Stimulated activated naive B cell treated with anti-CD40 and anti-IgM and Interleukin-4, amounts not matched to agents 10 μg/mL and 1 μg/mL and 100 μg/mL, for 72 hours (primary cell): ENCODE measurements at places on chromosomes 1 and 21.

DNA sequence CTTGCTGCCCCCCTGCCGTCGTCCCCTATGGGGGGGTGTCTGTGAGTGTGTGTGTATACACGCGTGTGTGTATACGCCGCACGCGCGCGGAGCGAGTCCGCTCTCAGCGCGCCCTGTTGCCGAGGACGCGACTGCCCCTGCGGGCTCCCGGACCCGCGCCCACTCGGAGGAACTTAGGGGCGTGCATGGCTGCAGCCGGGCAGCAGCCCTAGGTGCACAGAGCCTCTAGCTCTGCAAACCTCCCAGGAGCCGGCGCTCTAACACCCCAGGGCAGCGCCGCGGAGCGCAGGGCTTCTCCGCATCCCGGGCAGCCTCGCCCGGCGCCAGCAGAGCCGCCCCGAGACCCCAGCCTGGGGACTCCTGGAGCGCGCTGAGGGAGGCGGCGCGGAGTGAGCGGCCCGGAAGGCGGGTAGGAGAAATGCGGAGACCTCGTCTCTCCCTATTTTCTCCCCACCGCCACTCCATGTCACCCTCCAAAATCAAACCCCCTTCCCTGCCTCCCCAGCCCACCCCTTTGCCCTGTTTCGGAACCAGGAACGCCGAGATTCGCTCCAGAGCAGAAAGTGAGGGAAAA, 574 bp downstream of the ITPKB start:
- peak; percentile 29 for DNase-seq

DNA sequence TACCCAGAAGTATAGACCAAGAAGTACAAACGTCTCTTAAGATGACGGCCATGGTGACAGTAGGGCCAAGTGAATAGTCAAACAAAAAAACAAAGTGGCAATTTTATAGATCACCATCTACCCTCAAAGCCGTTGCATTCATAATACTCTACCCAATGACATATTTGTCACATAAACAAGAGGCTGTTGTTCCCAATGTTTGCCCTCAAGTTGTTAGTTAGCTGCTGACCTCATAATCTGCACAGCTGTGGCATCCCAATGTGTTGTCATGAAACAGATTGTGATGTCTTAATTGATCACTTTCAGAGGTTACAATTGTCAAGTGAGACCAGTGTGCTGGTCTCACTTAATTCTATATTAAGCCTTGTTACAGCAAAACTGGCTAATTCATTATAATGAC, 333.8 kb downstream of the ST6GALNAC3 start:
- DNase-seq, result no peak

DNA sequence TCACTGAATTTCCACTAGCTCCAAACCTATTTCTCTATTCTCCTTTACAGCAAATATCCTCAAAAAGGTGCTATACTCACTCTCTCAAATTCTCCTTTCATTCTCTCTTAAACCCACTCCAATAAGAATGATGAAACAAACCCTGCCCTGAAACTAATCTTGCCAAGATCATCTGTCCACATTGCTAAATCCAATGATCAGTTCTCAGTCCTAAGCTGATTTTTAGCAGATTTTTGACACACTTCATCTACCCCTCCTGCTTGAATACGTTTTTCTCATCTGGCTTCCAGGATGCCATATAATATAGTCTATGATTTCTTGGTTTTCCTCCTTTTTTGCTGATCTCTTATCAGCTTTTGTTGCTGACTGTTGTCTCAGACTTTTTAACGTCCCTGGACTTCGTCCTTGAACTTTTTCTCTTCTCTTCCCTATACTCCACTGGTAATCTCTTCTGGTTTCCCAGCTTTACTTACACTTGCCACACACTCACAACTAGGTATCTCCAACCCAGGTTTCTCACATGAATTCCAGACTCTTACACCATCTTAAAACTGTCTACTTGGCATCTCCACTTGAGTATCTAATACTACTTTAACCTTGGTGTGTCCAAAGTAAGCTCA, 35.3 kb downstream of the RERE start:
- no peak for DNase-seq

GRCh38 chr1:230138561-230139239, 71.7 kb downstream of the GALNT2 start:
- no peak for DNase-seq

GRCh38 chr1:164560121-164560541, 1.1 kb downstream of the PBX1 start:
- no peak for DNase-seq

DNA sequence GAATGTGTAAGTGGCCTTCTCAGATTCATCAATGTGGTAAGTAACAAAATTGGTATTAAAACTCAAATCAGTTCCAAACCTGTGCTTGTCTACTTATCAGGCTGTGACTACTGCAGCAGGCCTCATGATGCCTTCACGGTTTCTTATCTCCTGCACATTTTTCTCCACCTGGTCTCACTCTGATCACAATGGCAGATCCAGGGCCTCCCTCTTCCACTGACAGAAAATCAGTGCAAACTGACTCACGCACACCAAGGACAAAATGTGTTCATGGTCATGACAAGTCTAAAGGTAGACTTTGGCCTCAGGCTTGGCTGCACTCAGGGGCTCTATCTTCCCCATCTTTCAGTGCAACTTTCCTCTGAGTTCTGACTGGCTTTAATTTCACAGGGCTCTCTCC, 56.7 kb upstream of the ATP1A1 start:
- no peak for DNase-seq

- DNase-seq, result no peak
Measured at GRCh38 chr1:32060914-32061313, 11.8 kb upstream of the TMEM39B start.

DNA sequence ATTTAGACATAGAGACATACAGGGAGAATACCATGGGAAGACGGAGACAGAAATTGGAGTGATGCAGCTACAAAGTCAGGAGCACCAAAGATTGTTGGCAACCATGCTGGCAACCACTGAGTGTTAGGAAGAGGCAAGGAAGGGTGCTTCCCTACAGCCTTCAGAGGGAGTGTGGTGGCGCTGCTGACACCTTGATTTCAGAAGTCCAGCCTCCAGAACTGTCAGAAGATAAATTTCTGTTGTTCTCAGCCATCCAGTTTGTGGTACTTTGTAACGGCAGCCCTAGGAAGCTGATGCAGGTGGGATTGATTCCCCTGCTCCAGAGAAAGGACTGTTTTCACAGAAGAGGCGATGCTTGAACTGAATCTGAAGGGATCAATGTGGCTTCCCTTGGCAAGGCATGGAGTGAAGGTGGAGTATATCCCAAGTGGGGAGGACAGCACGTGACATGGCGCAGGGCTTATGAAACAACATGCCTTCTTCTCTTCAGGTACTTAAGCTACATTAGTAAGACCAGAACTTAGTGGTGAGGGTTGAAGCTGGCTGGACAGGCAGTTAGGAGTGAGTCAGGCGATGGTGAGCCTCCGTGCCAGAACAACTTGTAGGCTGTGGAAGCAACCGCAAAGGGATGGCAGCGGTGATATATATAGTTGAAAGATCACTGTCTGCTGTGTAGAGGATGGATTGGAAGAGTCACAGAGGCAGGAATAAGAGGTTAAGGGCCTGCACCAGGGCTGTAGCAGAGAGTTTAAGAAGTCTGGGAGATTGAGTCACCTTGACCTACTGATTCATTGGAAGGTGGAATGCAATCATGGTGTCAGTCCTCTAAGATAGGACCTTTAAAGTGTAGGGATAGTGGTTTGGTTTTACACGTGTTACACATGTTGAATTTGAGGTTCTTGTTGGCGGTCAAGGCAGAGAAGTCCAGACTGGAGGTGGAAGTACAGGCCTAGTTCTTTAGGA, 2.1 kb downstream of the LEPR start:
- DNase-seq, result no peak

GRCh38 chr1:191993549-191993948, 164.7 kb upstream of the RGS18 start:
- DNase-seq, result no peak

- DNase-seq, result no peak
Measured at GRCh38 chr1:42529724-42530181, 66.7 kb downstream of the CCDC30 start.

DNA sequence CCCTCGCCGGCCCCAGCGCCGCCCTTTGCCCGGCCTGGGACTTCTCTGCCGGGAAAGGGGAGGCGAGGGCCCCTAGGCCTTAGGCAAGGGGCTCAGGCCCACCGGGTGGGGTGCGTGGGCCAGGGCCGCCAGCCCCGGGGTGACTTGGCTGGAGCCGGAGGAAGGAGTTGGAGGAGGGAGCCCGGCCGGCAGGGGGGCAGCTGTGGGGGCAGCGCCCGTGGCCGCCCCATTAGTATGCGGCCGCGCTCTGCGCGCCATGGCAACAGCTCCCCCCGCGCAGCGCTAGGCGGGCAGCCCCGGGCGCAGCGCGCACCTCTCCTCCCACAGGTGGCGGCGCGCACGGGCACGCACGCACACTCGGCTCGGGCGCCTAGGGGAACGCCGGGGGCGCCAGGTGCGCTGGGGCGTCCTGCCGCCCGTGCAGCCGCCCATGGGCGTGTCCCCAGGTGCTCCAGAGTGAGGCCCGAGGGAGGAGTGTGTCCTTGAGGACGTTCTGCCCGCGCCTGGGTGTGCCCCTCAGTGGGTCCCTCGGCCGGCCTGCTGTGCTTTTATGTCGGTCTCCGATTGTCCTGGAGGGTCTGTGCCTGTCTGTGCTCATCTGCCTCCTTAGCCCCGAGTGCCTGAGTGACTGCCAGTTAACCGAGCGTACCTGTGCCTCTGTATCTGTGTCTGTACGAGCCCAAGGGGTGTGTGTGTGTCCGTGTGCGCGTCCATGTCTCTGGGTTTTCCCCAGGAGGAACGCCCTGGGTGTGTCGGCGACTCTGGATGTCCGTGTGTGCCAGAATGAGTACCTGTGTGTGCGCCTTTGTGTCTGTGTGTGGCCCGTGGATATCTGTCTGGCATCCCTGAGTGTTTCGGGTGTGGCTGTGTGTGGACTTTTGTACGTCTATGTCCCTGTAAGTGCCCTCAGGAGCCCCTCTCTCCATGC, 38.2 kb upstream of the WASF2 start:
- peak; percentile 36 for DNase-seq

DNA sequence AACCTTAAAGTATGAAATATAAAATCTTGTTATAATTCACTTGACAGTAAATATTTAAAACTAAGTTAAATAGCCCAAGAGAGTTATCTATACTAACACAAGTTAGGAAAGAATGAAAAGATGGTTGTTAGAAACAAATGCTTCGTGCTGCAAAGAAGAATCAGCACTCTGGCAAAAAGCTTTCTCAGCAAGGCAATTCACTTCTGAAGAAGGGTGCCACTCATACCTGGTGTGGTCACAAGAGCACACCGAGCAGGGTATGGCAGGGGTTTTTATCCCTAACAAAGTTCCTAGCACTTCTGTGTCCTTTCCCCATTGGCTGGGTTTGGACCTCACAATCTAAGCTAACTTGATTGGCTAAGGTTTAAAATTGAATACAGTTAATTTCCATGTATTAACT, 121.0 kb downstream of the MAGI3 start:
- no peak for DNase-seq

- DNase-seq, result no peak
Measured at GRCh38 chr1:66503841-66504470, 30.0 kb upstream of the SGIP1 start.

DNA sequence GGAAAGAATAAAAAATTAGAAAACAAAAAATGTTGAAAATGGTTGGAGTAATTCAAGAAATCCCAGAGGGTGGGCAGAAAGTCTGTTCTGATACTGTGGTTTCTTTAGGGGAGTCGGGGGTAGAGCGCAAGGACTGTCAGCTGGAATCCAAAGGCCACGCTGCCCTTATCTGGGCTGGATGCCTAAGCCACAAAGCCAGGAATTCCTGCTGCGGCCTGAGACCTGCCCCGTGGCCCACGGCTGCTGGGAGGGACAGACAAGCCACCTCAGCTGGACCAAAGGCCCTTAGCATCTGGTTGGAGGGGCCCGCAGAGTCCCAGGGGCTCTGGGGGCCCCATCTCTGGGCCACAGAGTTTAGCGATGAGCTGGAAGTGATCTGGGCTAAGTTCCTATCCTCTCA, 60.2 kb downstream of the DMRTB1 start:
- no peak for DNase-seq

DNA sequence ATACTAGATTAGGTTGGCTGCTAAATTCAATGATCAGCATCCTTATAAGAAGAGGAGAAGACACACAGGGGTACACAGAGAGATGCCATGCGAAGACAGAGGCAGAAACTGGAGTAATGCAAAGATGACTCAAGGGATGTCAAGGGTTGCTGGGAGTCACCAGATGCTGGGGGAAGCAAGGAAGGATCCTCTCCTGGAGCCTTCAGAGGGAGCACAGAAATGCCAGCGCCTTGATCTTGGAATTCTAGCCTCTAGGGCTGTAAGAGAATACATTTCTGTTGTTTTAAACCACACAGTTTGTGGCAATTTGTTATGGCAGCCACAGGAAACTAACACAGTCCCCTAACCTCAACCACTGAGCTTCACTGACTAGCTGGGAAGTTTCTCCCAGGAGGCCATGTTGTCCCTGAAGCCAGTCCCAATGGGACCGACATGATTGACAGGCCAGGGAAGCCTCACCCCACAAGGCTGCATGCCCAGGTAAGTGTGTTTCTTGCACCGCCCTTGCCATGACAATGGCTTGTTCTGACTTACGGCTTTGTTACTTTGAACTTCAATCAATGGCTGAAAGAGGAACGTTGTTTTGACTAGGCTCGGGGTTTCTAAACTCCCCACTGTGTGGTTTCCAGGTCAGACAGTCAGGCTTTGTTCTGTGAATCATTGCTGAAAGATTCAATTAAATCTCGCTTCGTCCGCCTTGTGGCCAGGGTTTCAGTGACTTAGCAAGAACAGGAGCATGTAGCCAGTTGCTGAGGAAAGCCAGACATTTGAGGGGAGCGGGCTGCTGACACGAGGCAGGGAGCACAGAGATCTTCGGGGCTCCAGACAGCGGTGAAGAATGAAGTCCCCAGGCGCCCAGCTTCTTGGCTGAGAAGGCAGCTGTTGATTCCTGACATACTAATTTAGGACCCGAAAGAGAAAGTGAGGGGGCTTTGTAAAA, 62.3 kb downstream of the RUNX1 start:
- peak; percentile 74 for DNase-seq

- peak; percentile 83 for DNase-seq
Measured at GRCh38 chr1:85297855-85298629, 21.6 kb upstream of the BCL10 start.

GRCh38 chr1:159881622-159882526, 18.1 kb downstream of the CFAP45 start:
- no peak for DNase-seq

- DNase-seq, result no peak
Measured at GRCh38 chr1:168550971-168551370, 7.2 kb upstream of the XCL2 start.

DNA sequence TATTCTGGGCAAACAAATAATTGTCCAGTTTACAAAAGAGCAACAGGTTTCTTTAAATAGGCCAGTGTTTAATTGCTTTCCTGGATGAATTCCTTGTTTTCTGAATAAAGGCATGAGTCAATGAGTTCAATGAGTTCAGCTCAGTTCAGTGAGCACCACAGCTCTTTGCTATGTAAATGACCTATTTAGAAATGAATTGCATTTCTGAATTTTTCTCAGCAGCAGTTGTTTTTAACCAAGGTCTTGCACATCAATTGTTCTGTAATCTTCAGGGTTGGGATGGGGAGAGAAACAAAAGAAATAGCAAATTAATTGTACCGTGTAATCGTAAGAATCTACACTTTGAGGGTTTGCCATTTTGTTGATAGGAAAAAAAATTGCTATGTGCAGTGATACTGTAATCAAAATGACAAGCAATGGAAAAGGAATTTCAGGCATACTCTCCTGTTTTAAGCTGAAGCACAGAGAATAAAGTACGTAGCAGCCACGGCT, 45.7 kb downstream of the MIS18A start:
- no peak for DNase-seq

GRCh38 chr1:46247436-46248121, at the start of gene RAD54L:
Gene RAD54L (plus strand): TSS chr1:46247763. CDS start chr1:46248406, 643 bp downstream.
- DNase-seq, result peak; percentile 95

GRCh38 chr1:230792691-230793462, 45.7 kb downstream of the CAPN9 start:
- no peak for DNase-seq
